ENCODE measurements at places on chromosomes 11 and 22.
A peak's percentile ranks its signal among the peaks of the same experiment; 100 is the strongest.

DNA sequence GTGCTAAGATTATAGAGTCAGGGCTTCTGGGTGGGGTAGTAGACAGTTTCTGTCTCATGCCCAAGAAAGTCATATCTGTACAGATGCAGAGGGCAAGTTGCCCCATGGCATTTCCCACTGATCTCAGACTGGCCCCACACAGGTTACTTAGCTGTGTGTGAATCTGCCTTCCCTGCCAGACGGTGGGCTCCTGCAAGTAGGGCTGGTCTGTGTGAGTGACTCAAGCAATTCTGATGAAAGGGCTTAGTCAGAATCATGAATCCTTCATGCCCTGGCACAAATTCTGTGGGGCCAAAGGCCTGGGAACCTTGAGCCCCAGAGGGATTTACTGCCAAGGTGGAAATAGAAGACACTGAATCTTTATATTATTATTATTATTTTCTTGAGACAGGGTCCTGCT lies 30.4 kb downstream of the USH1C start:
- peak; percentile 2 for DNase-seq

DNA sequence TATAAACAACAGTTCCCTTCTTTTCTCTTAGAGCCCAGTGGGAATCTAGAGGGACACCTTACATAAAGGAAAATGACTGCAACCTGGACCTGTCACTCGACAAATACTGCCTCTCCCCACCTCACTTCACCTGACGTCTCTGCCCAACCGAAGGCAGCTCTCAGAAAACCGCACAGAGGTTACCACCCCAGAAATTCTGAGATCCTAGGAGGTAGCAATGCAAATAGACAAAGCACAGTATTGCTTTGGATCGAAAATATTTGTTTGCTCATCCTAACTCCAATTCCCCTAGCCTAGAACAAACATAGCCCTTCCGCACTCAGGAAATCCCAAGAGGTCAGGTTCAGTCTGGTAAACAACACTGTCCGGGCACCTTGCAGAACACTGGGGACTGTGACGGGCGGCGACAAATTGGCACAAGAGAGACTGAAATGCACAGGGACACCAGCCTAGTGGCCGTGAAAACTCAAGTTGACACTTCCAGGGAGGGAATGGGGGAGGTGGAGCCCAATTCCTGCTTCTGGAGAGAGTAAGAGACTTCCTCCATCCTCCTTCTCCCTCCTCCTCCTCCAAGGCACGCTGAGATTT lies 420 bp upstream of the TRIM44 start:
- DNase-seq, result no peak

DNA sequence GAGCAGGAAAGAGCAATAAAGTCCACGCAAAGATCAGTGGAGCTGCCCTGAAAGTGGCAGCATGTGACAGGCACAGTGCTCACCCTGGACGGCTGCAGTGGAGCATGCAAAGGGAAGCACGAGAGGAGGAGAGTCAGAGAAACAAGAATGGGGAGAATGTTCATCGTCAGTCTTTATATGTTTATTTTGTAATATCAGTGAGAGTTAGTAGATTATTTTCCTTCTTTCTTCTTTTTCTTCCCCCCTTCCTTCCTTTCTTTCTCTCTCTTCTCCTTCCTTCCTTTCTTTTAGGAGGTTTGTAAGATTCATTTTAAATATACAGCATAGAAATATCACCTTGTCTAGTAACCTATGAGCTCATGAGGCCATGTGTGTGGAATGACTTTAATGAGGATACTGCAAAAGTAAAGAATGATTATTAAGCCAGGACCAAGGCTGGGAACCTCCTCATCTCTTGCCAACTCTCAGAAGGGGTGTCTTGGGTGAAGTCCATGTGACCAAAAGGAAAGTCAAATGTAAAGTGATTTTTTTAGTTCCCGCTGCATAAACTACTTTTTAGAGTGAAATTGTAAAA lies 321.1 kb downstream of the AASDHPPT start:
- DNase-seq, result no peak

- no peak for DNase-seq
Measured at GRCh38 chr11:17812865-17813187, 78.2 kb downstream of the KCNC1 start.

GRCh38 chr11:131591051-131591461 lies 220.6 kb downstream of the NTM start:
- no peak for DNase-seq

DNA sequence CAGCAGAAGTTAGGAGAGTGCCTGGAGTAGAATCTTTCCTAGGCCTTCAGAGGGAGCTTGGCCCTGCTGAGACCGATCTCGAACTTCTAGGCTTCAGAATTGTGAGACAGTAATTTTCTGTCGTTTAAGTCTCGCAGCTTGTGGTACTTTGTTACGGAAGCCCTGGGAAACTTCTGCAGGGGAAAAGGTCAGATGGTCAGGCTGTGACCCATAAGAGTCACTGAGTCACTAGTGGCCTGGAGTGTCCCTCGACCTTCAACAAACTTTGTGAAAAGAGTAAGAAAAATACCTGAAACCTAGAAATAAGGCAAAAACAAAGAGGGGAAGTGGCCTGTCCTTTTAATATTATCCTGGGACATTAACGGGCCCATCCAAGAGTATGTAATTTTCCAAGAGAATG lies 34.6 kb downstream of the CSNK2A3 start:
- DNase-seq, result no peak

- no peak for DNase-seq
Measured at GRCh38 chr11:5604896-5605295, 8.5 kb downstream of the TRIM6 start.

DNA sequence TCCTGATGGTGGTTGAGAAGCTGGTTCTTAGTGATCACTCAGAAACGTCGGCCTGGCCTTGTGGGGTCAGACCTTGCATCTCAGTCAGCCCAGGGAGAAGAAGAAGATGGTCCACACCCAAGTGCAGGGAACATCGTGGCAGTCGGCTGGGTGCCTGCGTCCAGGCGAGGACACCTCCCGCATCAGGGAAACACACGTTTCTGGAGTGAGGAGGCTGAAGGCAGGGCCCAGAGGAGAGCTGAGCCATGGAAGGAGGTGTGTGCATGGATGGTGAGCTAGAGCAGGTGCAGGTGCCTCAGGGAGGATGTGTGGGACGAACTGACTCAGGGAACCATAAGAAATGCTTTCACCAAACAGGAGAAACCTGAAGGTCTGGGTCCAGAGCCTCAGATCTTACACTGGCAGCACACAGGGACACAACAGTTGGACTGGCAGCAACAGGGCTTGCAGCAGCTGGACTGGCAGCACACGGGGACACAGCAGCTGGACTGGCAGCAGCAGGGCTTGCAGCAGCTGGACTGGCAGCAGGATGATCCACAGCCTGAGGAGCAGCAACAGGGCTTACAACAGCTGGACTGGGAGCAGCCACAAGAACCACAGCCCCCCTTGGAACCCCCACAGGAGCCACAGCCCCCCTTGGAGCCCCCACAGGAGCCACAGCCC lies 632 bp downstream of the KRTAP5-2 start:
- no peak for DNase-seq
